ENCODE measurements at places on chromosomes 6 and 20. TPM values are rescaled to one million over a fixed set of nuclear protein-coding genes. Genes with fewer than 3 reads are reported as not detected.

The TRIM15 gene
- total RNA-seq: 13.5 TPM

The OR2H1 gene
- not detected for total RNA-seq

GRCh38 chr20:46009816-46010215, 1.1 kb downstream of the MMP9 start:
- DNase-seq: no peak

DNA sequence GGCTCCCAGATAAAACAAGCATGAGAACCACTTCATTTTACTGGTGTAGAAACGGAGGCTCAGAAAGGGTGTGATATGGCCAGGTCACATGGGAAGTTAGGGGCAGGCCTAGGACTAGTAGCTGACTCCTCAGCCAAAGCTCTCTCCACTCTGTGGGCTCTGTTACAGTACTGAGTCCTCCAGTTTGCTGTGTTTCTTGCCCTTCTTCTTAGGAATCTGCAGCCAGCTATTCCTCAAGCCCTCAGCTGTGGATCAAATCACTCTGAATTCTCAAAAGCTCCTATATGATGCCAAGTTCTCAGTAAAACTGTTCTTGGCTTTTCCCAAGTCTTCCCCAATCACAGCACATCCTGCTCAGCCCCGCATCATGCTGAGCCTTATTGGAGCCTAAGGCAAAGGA, 42.5 kb upstream of the ADGRF1 start:
- DNase-seq: no peak

DNA sequence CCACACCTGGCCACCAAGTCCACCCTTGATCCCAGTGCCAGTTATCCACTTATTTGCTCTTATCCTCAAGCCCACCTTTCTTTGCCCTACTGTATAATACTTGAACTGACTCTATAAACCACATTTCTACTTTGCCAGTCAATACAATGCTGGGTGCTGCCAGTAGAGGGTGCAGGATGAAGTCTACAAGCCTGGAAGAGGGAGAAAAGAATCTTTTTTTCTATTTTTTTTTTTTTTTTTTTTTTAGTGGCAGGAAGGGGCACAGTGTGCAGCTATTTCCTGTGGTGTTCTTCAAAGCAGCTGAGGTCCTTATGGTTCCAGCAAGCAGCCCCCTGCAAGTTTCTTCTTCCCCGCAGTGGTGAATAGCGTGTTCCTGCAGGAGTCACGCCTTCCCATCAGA, 22.2 kb upstream of the GABRR1 start:
- peak; percentile 12 for DNase-seq

GRCh38 chr6:36805096-36805797, 34.0 kb downstream of the CPNE5 start:
- no peak for DNase-seq

GRCh38 chr6:170206851-170207431, 83.9 kb downstream of the DLL1 start:
- DNase-seq: no peak

DNA sequence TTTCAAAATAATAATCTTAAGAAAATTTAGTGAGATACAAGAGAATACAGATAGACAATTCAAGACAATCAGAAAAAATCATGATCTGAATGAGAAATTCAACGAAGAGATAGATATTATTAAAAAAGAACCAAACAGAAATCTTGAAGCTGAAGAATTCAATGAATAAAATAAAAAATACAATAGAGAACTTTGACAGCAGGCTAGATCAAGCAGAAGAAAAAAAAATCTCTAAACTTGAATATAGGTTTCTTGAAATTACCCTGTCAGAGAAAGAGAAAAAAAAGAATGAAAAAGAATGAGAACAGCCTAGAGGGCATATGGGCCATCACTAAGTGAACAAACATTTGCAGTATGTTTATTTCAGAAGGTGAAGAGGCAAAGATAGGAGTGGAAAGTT, 39.0 kb downstream of the IL22RA2 start:
- no peak for DNase-seq

- peak; percentile 67 for DNase-seq
Measured at GRCh38 chr6:99613409-99613704, 6.7 kb downstream of the PRDM13 start.
